Fibroblast of the aortic adventitia (primary cell): ENCODE measurements at places on chromosomes 11 and 22. TPM values are rescaled to one million over a fixed set of nuclear protein-coding genes. Genes with fewer than 3 reads are reported as not detected.

Gene HTR3B
- not detected in 2 replicates for total RNA-seq

Gene MCM5
- total RNA-seq = 3.4 and 76.9 TPM in 2 replicates

Gene C11orf86
- not detected in 2 replicates for total RNA-seq

Gene ESAM
- 0.36 and 1.5 TPM in 2 replicates for total RNA-seq

Gene UPK3A
- total RNA-seq = not detected in 2 replicates

Gene DGKZ
- 27.1 and 37.7 TPM in 2 replicates for total RNA-seq

Gene PANX3
- not detected in 2 replicates for total RNA-seq

Gene SPDYC
- total RNA-seq = not detected in 2 replicates

Gene TRMU
- 15.8 and 23.1 TPM in 2 replicates for total RNA-seq

Gene FRMD8
- 42.7 and 172 TPM in 2 replicates for total RNA-seq

Gene CBY1
- total RNA-seq = 14.3 and 19.4 TPM in 2 replicates

Gene CCDC73
- not detected in 2 replicates for total RNA-seq

Gene WBP2NL
- total RNA-seq = 0.18 and 1.6 TPM in 2 replicates

Gene MS4A12
- total RNA-seq = not detected in 2 replicates

Gene FUT4
- 5.6 and 7.1 TPM in 2 replicates for total RNA-seq

Gene NAT10
- total RNA-seq = 27.3 and 29.3 TPM in 2 replicates

Gene MIOX
- total RNA-seq = not detected in 2 replicates

Gene SCYL1
- total RNA-seq = 32.1 and 76.8 TPM in 2 replicates

Gene MMP8
- total RNA-seq = 0.41 TPM in 1 of 2 replicates, not detected in the other

Gene PGA4
- total RNA-seq = not detected in 2 replicates

Gene MRPL48
- total RNA-seq = 39.7 and 45.6 TPM in 2 replicates

Gene CD3G
- total RNA-seq = not detected in 2 replicates

Gene CASP4
- total RNA-seq = 158 and 245 TPM in 2 replicates

Gene SLC6A5
- total RNA-seq = not detected in 2 replicates

Gene MSANTD4
- total RNA-seq = 35.7 and 36.5 TPM in 2 replicates

Gene OR52H1
- 0.41 and 0.81 TPM in 2 replicates for total RNA-seq

Gene RBM7
- 5.6 and 45.6 TPM in 2 replicates for total RNA-seq

Gene CSNK2A3
- 1.6 and 4.7 TPM in 2 replicates for total RNA-seq

Gene OOSP3
- total RNA-seq = not detected in 2 replicates

Gene DDI1
- not detected in 2 replicates for total RNA-seq

Gene BCO2
- 1.5 and 4.0 TPM in 2 replicates for total RNA-seq

Gene GGTLC3
- not detected in 2 replicates for total RNA-seq

Gene NDUFC2
- total RNA-seq = 91.9 and 103 TPM in 2 replicates

Gene PLEKHB1
- 1.1 and 1.9 TPM in 2 replicates for total RNA-seq

Gene DDX25
- total RNA-seq = under 0.01 TPM in 1 of 2 replicates, not detected in the other

Gene PNPLA5
- total RNA-seq = not detected in 2 replicates
